Ascending aorta (tissue), 2 donors: ENCODE measurements at places on chromosomes 7 and 10.

GRCh38 chr7:10439027-10439426, 534.6 kb upstream of the PHF14 start:
- DNase-seq, result no peak

GRCh38 chr10:98461500-98461842, 14.7 kb upstream of the HPS1 start:
- no peak for DNase-seq

DNA sequence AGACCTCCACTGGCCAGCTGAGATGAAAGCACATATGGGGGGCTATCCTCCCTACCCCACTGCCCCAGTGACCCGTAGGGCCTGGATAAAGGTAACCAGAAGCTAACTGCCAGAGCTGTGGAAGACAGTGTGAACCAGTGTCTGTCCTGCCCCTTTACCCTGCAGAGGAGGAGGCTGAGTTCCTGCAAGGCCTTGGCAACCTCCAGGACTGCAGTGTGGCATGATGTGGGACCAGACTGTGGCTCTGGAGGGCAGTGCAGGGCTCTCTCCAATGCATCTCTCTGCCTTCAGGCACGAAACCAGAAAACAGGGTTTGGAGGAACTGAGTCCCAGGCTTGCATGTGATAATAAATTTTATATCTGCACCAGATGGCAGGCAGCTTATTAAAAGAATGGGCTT, 93.1 kb downstream of the EPC1 start:
- no peak for DNase-seq

- DNase-seq, result no peak
These were observed 35.5 kb downstream of the PFKP start for GRCh38 chr10:3102720-3103427.

GRCh38 chr10:48470893-48471805, 133.7 kb downstream of the ARHGAP22 start:
- no peak for DNase-seq

GRCh38 chr7:74084722-74085578, 1.3 kb downstream of the LIMK1 start:
- DNase-seq, result no peak

DNA sequence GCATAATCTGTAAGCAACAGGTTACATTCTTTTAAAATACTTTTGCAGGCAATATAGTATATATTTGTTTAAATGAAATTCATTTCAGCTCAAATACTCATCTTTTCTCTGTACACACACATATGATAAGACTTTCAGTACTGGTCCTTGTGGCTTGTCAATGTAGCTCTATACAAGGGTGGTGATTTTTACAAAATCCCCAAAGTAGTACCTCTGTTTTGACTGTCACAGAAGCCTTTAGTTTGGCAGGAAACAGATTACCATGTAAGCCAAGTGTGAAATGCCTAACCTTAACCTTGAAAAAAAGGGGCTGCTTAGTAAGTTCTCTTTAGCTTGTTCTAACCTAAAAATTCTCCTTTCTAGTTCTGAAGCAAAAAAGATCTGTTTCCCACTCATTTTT, 87.9 kb downstream of the KCND2 start:
- no peak for DNase-seq

- no peak for DNase-seq
These were observed 49.8 kb downstream of the LHPP start for GRCh38 chr10:124511205-124512039.

DNA sequence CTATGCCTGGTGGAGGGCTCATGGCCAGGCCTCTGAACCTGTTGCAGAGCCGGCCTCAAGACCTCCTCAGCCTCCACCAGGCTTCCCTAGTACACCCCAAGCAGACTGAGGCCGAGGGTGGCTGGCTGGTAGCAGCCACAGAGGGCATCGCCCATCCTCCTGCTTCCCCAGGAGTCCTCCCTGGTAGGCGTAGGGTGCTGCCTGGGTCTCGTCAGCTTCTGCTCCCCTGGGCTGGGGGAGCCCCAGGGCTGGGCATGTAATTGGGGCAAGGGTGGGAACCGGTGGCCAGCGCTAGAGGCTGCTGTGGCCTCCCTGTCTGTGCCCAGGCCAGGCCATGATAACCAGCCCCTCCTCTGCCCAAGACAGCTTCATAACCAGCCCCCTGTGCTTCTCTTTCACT, 32.6 kb downstream of the TBATA start:
- no peak for DNase-seq

DNA sequence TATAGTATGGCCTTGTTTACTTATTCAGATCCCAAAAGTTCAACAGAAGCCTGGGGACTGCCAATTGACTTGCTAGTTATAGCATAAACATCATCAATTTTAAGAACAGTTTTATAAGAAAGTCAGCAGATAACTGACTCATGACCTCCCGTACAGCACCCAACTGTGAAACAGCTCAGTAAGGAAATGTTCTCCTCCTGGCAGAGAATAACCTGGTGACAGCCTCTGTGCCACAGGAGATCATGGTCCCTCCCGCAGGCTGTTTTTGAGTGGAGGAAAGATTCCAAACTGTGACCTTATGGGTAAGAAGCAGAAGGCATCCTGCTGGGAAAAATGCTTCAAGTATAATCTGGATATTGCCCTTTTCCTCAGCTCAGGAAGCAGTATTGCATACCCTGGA, 182.5 kb downstream of the SEMA3D start:
- DNase-seq, result no peak

DNA sequence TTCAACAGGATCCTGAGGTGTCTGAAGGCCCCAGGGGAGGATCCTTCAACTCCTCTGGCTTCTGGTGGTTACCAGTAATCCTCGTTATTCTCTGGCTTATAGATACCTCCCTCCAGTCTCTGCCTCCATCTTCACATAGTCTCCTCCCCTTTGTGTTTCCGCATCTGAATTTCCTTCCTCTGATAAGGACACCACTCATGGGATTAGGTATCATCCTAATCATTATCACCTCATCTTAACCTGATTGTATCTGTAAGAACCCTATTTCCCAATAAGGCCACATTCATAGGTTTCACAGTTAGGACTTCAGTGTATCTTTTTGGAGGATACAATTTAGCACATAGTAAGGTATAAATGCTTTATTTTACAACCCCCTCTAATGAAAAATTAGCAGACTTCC, 1189.2 kb downstream of the CNTNAP2 start:
- no peak for DNase-seq

- no peak for DNase-seq
These were observed 174.2 kb upstream of the CTBP2 start for GRCh38 chr10:125334545-125334944.

GRCh38 chr10:119543814-119544642, 1.5 kb upstream of the RGS10 start:
- DNase-seq, result peak; percentile 65

DNA sequence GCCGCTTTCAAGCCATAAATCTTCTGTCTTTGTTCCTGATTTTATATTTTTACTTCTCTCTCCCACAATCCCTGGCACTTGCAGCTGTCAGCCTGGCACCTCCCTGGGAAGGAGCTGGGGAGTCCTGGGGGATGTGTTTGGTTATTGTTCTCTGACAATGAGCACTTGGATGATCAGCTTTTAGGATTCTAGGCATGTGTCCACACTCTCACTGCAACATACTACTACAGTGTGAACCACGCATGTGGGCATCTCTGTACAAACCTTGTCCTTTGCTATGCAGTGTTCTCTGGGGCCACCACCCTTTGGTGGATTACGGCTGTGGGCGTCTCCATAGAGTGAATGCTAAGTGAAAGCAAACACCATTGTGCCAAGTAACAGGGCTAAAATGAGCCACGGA, 168.4 kb upstream of the KMT2E start:
- no peak for DNase-seq

DNA sequence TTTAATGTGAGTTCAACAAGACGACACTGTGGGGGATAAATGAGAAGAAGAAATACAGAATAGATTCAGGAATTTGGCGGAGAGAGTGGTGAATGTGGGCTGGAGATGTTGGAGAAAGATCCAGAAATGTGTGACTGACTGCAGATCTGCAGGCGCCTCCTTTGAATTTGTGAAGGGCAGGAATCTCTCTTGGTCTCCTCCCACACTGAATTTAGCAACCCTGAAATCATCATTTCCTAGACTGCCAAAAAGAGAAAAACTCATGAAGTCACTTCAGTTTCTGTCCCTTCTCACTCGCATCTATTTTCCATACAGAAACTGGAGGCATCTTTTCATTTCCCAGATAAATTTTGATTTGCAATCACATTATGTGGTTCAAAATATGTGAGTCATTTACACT, 128.7 kb downstream of the GNAI1 start:
- DNase-seq, result no peak

- DNase-seq, result no peak
These were observed 56.4 kb upstream of the DKK1 start for GRCh38 chr10:52257692-52258075.

DNA sequence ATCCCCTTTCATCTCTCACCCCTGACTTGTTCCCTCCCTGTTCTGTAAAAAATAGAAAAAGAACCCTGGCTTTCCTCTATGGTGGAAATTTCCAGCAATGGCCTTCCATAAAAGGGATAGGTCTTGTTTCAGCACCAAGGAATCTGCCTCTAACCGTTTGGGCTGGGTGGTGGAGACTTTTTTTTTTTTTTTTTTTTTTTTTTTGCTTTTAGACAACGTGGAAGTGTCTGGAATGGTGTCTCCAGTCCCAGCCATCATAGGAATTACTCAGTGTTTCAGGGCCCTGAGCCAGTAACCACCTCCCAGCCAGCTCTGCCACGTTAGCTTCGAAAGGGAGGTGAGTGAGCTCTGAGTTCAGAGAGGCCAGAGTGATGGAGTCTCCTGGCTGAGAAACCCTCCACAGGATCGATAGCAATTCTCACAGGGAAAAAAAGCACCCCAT, 97.3 kb upstream of the COL1A2 start:
- DNase-seq, result peak; percentile 95

DNA sequence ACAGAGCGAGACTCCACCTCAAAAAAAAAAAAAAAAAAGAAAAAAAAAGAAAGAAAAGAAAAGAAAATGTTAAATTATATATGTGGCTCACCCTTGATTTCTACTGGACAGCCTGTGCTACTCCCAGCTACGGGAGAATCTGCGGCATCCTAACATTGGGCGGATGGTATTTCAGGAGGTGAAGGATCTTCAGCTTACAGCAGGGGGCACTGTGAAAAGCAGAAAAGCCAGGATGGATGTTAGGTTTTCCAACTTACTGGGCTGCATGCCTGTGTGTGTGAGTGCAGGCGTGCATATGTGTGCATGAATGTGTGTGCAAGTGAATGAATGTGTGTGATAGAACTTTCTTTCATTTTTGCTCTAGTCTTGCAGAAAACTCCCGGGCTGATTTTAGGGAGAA, 1066.5 kb downstream of the TYW1 start:
- DNase-seq, result no peak

- no peak for DNase-seq
These were observed 21.3 kb downstream of the PTPRE start for GRCh38 chr10:127928021-127928806.

GRCh38 chr10:116667484-116667883, 46.7 kb downstream of the PNLIPRP2 start:
- DNase-seq, result no peak

GRCh38 chr7:119935418-119936025, 337.5 kb upstream of the KCND2 start:
- no peak for DNase-seq

GRCh38 chr7:36119005-36119706, 33.9 kb upstream of the EEPD1 start:
- no peak for DNase-seq

- DNase-seq, result no peak
These were observed 70.5 kb upstream of the AHR start for GRCh38 chr7:17227766-17228490.

DNA sequence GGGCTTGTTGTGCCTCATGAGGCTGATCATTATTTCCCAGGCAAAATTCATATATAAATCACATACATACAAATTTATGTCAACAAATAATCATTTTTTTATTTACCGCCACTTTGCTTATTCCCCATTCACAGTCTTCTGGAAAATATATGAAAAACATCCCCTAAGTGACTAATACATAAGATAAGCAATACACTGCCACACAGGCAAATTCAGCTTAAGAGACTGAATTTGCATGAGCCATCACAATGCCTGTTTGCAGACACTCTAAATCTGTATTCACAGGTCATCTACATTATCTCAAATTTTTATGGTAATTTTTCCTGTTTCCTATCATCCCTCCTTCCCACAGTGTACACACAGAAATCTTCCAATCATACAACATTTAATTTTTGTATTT, 13.2 kb downstream of the OSBPL3 start:
- no peak for DNase-seq

GRCh38 chr7:20458521-20458920, 127.8 kb downstream of the ITGB8 start:
- DNase-seq, result no peak

DNA sequence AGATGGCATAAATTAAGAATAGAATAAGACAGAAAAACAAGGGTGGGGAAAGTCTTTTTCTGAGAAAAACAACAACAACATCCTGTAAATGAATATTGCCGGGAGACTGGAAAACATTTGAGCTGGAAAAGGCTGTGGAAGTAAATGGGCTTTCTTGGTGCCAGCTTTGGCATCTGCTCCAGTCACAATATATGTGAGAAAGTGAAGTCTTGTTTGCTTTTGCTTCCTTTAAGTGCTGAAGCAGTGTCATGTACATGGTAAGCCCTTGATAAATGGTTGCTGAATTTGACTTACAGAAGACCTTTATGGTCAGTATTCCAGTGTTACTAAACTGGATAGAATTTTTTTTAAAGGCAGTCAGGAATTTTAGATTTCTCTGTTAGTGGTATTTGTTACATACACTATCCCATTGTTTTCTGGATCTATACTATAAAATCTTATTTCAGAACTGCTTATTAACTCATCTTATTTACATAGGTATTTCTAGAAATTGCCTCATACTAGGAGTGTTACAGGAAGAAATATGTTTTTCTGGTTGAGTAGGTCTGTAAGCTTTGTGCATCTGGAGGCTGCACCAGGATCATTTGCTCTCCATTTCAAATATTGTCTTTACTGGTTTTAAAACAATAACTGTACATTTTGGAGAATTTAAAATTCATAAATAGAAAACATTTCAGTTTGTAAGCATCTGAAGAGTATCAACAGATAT, 201.7 kb upstream of the FOXP2 start:
- DNase-seq, result no peak

DNA sequence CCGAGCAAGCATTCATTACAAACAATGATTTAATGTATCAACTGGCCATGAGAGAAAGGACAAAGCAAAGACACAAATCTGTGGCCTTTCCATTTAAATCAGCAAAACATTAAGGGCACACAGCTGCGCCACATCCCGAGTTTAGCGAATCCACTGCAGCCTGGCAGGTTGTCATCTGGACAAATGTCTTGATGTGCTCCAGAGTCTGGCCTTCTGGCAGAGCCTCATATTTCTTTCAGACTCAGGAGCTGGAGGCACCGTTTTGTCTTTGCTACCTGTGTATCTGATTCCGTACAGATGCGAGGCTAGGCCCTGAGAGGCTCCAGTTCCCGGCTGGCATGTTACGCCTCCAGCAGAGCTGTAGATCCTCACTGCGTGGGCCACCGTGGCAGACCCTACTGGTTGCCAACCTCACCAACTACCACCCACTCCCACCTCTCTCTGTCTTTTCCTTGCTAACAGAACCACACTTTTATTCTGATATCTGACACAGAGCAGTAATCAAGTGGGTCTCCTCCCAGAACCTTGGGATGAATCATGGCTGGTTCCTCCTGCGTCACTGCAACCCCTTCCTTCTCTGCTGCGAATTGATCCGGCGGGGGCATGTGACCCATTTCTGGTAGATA, 40.9 kb upstream of the EFCAB10 start:
- DNase-seq, result no peak

GRCh38 chr7:40947566-40947965, 755.3 kb downstream of the INHBA start:
- no peak for DNase-seq
